ENCODE measurements at places on chromosomes 12 and 14.

DNA sequence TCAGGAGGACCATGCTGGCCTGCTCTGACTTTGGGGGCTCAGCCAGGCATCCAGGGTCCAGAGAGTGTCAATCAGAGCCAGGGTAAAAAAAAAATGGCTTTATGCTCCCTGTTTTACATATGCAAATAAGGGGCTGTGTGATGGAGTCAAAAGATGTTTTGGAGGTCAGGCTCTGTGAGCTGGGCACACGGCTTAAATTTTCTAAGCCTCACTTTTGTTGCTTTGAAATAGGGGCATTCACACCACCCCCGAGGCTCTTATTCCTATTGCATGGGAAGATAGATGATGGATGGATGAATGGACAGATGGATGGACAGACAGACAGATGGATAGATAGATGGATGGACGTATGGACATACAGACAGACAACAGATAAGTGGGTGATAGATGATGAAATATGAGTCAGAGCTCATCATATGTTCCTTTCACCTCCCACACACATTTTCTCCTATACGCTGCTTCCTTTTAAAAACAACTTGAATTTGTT lies 42.7 kb downstream of the RIN3 start:
- no peak for DNase-seq

DNA sequence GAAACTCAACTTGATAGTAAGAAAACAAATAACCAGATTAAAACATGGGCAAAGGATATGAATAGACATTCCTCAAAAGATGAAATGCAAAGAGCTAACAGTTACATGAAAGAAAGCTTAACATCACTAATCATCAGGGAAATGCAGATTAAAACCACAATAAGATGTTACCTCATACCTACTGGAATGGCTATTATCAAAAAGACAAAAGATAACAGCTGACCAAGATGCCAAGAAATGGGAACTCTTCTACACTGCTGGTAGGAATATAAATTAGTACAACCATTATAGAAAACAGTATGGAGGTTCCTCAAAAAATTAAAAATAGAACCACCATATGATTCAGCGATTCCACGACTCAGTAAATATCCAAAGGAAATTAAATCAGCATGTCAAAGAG lies 18.8 kb downstream of the KCNH5 start:
- no peak for DNase-seq

- DNase-seq = no peak
Observed at GRCh38 chr12:129868575-129868974, 35.2 kb downstream of the TMEM132D start.

DNA sequence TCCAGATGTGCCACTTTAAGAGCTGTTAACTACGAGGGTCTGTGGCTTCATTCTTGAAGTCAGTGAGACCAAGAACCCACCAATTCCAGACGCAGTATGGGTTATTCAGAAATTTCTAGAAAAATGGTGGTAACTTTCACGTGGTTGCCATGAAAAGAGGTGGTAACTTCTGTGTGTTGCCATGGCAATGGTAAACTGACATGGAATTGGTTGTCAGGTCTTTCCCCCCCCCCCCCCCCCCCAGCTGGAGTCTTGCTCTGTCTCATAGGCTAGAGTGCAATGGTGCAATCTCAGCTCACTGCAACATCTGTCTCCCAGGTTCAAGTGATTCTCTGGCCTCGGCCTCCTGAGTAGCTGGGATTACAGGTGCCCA lies 18.8 kb upstream of the VWF start:
- no peak for DNase-seq

DNA sequence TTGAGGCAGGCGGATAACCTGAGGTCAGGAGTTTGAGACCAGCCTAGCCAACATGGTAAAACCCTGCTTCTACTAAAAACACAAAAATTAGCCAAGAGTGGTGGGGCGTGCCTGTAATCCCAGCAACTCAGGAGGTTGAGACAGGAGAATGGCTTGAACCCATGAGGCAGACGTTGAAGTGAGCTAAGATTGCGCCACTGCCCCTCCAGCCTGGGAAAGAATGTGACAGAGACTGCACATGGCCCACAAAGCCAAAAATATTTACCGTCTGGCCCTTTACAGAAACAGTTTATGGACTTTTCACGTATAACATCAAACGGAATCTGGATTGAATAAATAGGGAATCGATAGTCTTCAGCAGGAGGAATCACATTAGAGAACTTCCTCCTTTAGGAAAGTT lies 3.5 kb downstream of the RSRC2 start:
- no peak for DNase-seq

Data from retinal pigment epithelial cell (primary cell).